ENCODE measurements at places on chromosomes 4 and X. TPM values are rescaled to one million over a fixed set of nuclear protein-coding genes. Genes with fewer than 3 reads are reported as not detected.

VBP1 gene
- 44.5 TPM for total RNA-seq

PPP2R2C gene
- total RNA-seq = 0.26 TPM

ETDB gene
- total RNA-seq = not detected

PAGE4 gene
- not detected for total RNA-seq

MTCP1 gene
- 0.96 TPM for total RNA-seq

SLITRK2 gene
- total RNA-seq = 0.52 TPM

CT45A5 gene
- not detected for total RNA-seq

BCLAF3 gene
- total RNA-seq = 1.7 TPM

TMSB15A gene
- total RNA-seq = 26.8 TPM

PITX2 gene
- 1.4 TPM for total RNA-seq

XIAP gene
- 28.2 TPM for total RNA-seq

ADGRG2 gene
- under 0.01 TPM for total RNA-seq

MAGEC2 gene
- total RNA-seq = not detected

XKRX gene
- 0.26 TPM for total RNA-seq

SLC16A2 gene
- 11.8 TPM for total RNA-seq

SYP gene
- not detected for total RNA-seq

KCTD8 gene
- 0.78 TPM for total RNA-seq

SPANXA2 gene
- total RNA-seq = not detected
